NCI-H446 treated with DMSO at 0.1 percent for 48 hours (cell line): ENCODE measurements at places on chromosomes 1 and 21.

DNA sequence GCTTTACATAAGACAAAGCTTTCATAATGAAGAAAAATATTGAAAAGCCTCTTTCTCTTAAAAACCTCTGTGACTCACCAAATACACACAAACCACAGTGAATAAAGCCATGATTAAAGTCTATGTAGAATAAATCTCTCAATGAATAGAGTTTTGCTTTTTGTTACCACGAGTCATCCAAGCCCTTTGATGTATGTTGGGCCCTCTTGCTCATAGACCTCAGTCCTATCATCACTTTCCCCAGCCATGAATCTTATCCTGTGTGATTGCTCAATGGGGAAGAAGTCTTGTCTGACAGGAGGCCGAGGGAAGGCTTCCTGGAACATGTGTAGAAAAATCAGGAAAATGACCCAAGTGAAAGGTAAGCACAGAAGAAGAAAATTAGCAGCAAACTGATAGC is 60.8 kb downstream of the NGF start:
- DNase-seq: no peak

DNA sequence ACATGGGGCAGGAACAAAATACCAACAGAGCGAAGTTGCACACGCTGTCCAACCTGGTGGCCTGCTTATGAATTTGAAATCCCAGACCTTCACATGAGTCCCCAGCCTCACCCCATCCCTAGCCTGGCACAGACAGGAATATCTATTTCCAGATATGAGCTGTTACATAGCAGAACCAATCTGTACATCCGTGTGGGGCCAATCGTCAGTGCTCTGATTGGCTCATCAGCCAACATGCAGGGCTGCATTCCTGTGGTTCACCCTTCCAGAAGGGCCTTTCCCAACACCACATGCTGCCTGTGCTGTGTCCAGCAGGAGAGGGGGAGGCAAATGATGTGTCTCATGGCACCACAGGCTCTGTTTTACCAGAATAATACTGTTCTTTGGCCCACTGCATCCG is 31.3 kb downstream of the CCN1 start:
- no peak for DNase-seq

DNA sequence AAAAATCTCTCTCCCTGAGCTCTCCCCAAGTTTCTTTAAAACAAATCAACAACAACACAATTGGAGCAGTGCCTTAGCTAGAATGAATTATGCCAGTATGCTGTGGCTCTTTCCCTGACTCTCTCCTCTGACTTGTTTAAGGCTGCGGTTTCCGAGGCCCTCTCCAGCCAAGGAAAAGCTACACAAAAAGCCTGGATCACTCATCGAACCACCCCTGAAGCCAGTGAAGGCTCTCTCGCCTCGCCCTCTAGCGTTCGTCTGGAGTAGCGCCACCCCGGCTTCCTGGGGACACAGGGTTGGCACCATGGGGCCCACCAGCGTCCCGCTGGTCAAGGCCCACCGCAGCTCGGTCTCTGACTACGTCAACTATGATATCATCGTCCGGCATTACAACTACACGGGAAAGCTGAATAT is 1.9 kb downstream of the S1PR1 start:
- peak; percentile 74 for DNase-seq

DNA sequence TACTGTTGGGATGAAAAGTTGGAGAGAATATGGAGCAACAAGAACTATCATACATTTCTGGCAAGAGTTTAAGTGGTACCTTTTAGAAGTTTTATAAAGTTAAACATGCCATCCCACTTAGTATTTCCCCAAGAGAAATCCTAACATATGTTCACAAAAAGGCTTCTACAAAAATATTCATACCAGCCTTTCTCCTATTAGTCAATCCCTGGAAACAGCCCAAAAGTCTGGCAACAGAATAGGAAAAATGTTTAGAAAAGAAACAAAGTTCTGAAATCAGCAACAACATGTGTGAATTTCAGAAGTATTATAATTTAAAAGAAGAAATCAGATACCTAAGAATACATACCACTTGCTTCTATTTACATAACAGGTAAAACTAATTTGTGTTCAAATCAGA is 271.0 kb downstream of the DSCAM start:
- no peak for DNase-seq

- no peak for DNase-seq
Observed at GRCh38 chr1:67489643-67490042, 59.4 kb upstream of the SERBP1 start.

DNA sequence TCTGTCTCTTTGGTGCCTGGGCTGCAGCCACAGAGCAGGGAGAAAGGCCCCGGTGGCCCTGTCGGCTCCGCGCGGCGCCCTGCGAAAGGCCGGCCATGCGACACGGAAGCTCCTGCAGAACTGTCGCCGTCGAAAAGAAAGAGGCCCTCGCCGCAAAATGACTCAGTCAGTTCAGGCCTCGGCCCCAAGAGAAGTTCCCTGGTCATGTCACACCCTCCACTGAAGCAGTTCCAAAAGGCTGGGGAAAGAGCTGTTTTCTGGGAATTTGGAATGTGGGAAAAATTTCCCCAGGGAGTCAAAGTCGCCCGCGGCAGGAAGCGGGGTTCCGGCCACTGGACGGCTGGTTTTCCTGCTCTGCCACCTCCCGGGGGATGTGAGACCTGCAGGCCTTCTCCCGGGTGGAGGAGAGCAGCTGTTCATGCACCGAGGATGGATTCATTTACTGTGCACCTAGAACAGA is 115.8 kb upstream of the ZNF678 start:
- no peak for DNase-seq

- no peak for DNase-seq
Observed at GRCh38 chr1:20481643-20482498, 4.1 kb downstream of the CAMK2N1 start.

GRCh38 chr1:158329733-158330132 is 1.6 kb downstream of the CD1B start:
- DNase-seq: no peak

GRCh38 chr1:119908661-119909060 is 12.3 kb upstream of the ADAM30 start:
- no peak for DNase-seq

DNA sequence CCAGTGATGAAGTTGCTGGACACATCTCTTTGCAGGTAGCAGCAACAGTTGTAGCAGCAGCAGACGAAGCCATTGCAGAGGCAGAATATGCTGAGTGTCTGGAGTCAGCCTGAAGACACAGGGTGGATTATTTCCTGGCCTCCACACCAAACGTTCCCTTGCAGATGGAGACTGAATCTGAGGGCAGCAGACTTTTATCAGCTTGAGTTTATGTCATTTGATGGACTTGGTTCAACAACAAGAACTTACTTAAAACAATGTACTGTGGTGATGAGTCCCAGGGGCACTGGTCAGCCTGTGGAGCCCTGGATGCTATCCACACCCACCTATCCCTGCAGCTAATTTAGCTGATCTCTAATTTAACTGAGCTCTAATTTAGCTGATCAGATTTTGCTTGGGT is 17.1 kb upstream of the MPZL1 start:
- no peak for DNase-seq

- no peak for DNase-seq
Observed at GRCh38 chr1:108829498-108829916, 27.4 kb downstream of the AKNAD1 start.

DNA sequence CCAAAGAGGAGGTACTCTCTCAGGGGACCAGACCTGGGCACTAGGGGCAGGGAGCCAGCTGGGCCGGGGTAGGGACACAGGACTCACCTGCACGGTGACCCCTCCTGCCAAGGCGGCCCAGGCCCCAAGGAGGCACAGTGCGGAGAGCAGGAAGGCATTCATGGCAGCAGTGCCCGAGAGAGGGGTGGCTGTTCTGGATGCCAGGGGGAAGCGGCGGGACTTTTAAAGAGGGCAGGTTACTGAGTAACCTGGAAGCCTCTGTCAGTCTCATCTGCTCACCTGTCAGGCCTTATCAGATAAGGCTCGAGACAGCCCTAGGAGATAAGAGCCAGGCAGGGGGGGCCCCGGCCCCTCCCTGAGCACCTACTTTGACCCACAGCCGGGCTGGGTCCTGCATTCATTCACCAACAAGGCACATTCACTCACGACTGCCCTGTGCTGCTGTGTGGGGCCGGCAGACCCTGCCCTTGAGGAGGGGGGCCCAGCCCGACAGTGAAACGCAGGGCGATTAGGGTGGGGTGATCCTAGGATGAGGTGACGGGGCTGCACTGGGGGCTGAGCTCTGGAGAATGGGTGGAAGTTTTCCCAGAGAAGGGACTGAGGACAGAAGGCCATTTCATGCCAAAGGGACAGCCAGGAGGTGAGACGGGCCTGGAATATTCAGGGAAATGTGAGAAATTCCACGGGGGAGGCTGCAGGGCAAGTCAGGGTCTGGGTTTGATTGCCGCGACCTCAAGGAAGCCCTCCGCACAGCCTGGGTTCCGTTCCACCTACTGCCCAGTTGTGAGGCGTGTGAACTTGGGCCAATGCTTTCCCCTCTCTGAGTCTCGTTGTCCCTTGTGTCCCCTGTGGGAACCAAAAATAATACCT is at the start of gene GUCA2A:
Gene GUCA2A, minus strand, starts transcription at position 195 of the 870 bp plus-strand sequence. Its CDS starts 33 bp downstream, at position 162.
- no peak for DNase-seq

- DNase-seq: no peak
Observed at GRCh38 chr1:15575549-15576150, 9.2 kb downstream of the AGMAT start.

- DNase-seq: no peak
Observed at GRCh38 chr1:2460203-2460602, 15.9 kb upstream of the PLCH2 start.

GRCh38 chr1:225777058-225777582 is 506 bp upstream of the SRP9 start:
- no peak for DNase-seq

DNA sequence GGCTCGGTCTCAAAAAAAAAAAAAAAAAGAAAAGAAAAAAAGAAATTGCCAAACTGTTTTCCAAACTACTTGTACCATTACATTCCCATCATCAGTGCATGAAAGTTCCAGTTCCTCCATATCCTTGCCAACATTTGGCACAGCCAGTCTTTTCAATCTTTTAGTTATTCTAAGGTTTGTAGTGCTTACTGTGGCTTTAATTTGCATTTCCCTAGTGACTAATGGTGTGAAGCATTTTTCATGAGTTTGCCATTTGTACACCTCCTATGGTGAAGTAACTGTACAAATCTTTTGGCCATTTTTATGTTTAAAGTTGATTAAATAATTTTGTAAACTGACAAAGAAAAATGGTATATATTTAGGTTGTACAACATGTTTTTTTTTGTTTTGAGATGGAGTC is 70.7 kb downstream of the DEGS1 start:
- no peak for DNase-seq

DNA sequence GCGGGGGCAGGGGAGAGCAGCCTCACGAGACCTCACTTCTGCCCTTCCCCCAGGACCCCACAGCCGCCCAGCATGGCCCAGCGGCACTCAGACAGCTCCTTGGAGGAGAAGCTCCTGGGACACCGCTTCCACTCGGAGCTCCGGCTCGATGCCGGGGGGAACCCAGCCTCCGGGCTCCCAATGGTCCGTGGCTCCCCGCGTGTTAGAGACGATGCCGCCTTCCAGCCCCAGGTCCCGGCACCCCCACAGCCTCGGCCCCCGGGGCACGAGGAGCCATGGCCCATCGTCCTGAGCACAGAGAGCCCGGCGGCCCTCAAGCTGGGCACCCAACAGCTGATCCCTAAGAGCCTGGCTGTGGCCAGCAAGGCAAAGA is 8.5 kb downstream of the ARHGEF16 start:
- DNase-seq: no peak

GRCh38 chr1:244371242-244372141 is 80.2 kb downstream of the ADSS2 start:
- DNase-seq: no peak

- no peak for DNase-seq
Observed at GRCh38 chr21:41894922-41895557, 15.9 kb upstream of the PRDM15 start.

GRCh38 chr1:156804572-156805243 is 11.9 kb downstream of the SH2D2A start:
- DNase-seq: peak; percentile 80

DNA sequence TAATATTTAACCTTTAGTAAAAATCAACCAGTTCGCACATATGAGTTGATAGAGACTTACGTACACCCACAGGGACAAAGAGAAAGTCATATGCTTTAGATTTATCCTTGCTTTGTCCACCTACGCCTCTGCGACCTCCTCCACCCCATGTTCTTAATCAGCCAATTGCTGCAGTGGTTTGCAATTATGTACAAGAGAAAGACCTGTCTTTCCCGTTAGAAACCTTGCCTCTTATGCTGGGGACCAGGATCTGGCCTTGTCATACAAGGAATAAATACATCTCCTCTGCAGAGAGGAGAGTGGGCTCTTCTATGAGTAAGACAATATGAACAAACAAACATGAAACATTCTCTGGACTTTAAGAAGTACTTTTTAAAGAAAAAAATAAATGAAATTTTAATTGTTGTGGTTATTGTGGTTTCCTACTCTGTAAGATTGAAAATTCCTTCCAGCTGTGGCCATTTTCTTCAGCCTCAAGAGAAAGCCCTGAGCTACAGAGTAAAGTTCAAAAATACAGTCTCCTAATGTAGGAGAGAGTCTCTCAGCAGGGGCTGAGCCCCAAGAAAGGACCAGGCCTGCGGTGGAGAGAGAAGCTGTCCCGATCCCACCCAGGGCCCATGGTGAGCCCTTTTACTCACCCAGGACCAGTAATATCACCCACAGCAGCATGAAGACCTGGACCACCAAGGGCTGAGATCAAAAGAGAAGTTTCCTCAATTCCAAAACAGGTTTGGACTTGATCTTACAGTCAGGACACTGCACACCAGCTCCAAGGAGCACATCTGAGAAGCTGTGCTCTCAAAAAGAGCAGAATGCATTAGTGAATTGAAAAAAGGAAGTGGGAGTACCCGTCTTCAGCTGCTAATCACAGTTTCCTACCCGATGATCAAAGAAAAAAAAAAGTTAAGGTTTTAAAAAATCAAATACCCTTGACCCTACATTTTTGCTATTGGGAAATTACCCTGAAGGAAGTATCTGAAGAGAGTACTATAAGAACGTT is at the start of gene FCRL5:
Gene FCRL5, minus strand, starts transcription at position 822 of the 1,000 bp plus-strand sequence. Its CDS starts 153 bp downstream, at position 669.
- DNase-seq: no peak

DNA sequence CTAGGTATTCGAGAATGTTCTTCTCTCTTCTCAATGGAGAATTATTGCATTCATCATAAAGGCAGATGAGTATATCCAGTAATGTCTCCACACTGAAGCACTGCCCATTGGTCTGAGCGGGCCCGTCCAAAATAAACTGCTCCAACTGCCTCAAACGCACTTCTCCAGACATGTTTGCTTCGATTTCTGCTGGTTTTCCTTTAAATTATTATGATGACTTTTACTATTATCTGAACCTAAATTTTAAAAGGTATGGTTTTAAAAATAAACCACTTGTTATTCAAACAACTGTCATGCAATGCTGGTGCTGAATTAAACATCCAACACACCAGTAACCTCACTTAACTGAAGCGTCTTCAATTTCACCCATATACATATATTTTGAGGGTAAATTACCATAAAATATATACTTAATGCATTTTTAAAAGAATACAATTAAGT is 1.3 kb downstream of the CDC42BPA start:
- no peak for DNase-seq

DNA sequence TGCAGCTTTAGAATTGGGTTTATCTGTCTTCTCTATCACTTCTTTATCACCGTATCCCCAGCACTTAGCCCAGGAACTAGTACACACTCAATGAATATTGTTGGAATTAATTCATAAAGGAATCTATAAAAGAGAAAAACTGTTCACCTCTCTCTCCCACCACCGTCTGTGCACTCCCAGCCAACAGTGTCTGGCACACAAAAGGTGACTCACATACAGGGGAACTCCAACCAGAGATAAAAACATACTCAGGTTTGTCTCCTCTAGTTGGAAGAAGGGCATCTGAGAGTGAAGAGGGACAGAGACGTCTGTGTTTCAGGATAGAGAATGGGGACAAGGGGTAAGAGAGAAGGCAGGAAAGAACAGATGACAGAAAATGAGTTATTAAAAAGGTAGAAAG is 10.0 kb downstream of the ITLN1 start:
- no peak for DNase-seq
